ENCODE measurements at places on chromosomes 6 and 20.

- DNase-seq = no peak
These were observed 20.5 kb downstream of the JPH2 start for GRCh38 chr20:44166477-44166876.

DNA sequence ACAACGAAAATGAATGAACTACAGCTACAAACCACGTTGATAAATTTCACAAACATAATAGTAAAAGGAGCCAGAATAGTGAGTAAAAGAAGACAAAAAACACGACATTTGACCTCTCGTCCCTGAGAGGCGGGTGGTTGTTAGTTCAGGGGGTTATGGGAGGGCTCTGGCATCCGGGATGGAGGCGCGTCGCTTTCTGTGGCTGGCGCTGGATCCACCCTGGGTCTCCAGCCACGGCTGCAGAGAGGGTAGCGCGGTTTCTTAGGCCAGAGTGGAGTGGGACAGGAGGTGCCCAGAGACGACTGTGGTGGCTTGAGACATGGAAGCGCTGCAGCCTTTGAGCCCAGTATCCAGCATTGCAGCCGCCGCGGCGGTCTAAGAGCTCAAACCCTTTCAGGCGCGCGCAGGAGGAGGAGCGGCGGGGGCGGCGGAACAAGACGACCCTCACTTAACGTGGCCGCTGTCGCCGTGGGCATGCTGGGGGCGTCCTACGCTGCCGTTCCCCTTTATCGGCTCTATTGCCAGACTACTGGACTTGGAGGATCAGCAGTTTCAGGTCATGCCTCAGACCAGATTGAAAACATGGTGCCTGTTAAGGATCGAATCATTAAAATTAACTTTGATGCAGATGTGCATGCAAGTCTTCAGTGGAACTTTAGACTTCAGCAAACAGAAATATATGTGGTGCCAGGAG is 3.7 kb upstream of the ZSCAN23 start:
- DNase-seq = no peak

DNA sequence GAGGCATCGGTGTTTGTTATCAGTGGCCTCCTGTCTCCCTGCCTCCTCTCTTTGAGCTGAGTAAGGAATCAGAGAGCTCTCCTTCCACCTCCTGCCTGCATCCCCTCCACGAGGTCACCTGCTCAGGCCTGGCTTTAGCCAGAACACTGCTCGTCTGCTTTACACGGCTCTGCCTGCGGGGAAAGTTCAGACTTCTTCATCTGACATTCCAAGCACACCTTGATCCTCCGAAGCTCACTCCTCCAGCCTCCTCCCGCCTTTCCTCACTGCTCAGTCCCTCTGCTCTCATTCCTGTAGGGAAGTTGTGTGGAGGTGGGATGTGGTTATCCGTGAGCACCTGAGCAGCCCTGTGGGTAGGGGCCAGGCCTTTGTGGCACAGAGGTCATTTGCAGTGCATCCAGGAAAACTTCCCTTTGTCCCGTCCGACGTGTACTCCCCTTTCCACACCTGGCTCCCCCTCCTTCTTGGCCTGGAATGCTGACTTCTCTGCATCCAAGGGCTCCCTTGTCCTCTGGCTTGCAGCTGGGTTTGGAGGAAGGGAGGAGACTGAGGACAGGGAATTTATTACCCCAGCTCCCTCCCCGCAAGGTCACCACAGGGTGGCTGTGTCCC is 12.8 kb upstream of the CCDC167 start:
- no peak for DNase-seq

- DNase-seq = peak; percentile 15
These were observed 36.4 kb upstream of the SOX4 start for GRCh38 chr6:21556968-21557721.

- no peak for DNase-seq
These were observed 269.5 kb upstream of the HSF2 start for GRCh38 chr6:122130026-122130348.

GRCh38 chr6:157845493-157846259 is 22.6 kb downstream of the SNX9 start:
- DNase-seq = no peak

DNA sequence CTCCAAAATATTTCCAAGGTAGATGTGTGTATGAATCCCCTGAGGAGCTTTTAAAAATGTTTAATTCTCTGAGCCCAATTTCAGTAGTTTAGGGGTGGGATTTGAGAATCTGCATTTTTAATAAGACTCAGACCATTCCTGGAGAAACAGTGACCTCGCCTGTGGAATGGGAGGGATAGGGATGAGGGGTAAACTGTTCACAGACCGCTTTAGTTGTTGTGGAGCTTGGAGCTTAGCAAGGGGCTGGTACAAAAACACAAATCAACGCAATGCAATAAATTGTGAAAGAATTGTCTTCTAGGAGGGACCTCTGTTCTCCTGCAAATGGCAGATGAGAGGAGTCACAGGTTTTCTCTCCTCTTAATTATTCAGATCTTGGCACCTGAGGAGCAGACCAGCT is 239.3 kb upstream of the SULF2 start:
- DNase-seq = no peak

- DNase-seq = no peak
These were observed 36.2 kb upstream of the E2F3 start for GRCh38 chr6:20365456-20365855.

All from NCI-H1105 (cell line).